ENCODE measurements at places on chromosomes 5 and 9.
A peak's percentile ranks its signal among the peaks of the same experiment; 100 is the strongest.

- no peak for DNase-seq
Measured at GRCh38 chr5:116722651-116723050, 148.0 kb upstream of the SEMA6A start.

DNA sequence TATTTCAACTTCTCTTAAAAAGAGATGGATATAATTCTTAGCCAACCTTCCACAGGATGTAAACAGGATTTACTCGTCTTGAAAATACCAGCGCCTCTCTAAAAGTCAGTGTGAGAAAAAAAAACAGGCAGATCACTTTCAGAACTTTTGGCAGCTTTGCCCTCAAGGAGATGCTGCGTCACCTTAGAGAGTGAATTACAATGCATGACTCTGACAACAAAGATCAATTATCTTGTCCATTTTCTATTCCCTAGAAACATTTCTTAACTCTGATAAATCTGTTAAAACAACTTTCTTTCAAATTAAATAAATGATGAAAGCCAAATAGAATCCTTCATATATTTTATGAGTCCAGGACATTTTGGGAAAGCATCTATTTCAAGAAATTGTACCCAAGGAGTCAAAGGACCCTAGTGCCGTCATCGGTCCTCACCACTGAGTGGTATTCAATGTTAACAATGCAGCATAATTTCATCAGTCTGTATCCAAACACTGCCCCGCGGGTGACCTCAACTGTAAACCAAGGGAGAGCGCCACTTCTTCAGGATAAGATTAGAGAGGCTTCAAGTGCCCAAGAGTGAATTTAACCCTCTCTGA, 536.0 kb downstream of the PDE4D start:
- no peak for DNase-seq

- DNase-seq: no peak
Measured at GRCh38 chr9:11257992-11258391, 645.2 kb upstream of the PTPRD start.

GRCh38 chr5:115309751-115310370, 13.4 kb upstream of the CCDC112 start:
- peak; percentile 32 for DNase-seq

DNA sequence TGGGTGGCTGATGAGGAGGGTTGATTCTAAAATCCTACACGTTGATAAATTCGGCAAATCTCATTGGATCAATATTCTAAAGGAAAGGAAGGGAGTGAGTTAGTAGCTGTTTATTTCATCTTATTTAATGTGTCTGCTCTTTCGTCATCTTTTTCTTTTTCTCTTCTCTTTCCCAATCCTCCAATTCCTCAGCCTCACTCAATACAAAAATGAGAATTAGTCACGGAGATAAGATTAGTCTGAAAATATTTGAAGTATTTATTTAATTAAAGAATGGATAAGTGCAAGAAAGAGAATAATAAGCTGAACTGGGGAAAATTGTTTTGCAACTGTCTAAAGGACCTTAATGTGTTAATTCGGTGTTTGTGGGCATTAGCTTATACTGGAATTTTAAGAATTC, 1095.1 kb downstream of the DTWD2 start:
- no peak for DNase-seq

GRCh38 chr5:55498457-55498856, 36.3 kb downstream of the PLPP1 start:
- DNase-seq: no peak

DNA sequence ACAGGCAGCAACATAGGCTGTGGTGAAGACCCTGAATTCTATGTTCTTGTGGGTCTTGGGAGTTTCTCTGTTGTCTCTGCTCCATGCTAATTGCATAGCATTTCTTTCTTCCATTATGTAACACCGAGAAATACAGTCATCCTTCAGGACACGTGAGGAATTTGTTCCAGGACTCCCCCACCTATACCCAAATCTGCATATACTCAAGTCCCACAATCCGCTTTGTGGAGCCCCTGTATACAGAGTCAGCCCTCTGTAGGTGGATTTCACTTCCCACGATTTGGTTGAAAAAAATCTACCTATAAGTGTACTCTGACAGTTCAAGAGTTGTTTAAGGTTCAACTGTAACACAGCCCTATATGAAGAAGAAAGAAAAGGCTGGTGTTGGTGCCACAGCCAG, 22.1 kb downstream of the ANKRD33B start:
- DNase-seq: no peak

DNA sequence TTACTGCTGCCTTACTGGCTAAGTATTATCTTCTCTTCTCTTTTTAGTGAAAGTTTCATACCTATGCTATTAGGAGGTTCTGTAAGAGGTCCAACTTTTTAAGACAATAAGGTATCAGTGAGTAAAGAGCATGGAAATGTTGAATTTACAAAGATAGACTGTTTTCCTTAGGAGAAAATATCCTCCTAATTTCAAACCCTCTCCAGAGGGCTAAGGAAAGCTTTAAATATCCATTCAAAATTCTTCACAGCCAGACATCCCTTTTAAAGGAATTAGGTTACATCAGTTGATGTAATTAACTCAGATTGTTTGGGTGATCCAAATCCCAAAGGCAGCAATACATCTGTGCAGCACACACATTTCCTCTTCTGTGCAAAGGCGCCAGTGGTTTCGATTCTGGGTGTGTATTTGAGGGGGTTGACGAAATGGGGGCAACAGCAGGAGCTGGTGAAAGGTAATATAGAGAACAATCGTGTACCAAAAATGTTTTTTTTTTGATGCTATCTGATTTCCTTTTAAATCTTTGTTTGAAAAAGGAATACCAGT, 273.8 kb upstream of the RPS23 start:
- DNase-seq: no peak

DNA sequence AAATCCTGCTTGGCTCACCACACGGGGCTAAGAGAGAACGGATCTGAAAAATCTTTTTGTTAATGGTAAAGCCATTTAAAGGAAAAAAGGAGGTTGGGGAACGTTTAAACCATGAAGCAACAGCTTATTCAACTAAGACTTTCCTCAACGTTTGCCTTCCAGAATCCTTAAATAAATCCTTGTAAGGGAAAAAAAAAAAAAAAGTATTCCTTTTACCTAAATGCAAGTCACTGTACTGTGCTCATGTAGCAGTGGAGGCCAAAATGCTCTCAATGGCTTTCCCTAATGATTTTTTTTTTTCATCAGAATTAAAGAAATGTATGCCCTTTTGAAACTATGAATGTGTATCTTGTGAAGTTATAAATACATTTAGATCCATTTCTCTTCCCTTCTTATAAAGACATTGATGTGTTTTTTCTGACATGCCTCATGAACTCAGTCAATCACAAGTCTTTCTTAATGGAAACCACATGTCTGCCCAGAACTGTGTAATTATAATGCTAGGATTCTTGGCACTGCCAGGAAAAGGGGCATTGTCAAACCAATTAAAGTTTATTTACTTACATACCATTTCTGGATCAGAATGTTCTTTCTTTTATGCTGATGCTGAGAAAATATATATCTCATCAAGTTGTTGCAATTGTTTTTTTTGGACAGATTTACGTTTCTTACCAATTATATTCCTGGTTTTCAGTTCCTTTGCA, 107.5 kb downstream of the EBF1 start:
- DNase-seq: no peak

DNA sequence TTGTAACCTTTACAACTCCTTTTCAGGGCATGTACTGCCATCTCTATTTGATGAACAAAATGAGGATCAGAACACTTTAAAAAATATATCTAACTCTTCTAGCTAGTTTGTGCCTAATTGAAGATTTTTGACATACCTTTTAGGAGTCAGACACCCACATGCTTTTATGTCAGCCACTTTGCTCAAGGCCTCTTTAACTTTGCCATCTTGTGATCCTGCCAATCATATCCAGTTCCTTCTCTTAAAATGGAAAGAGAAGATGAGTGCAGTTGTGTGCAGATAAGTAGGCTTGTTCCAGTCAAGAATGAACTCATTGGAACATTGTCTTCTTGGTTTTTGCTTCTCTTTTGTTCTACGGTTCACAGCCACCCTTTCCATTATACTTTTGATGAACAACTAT, 425.6 kb upstream of the TNC start:
- DNase-seq: no peak

DNA sequence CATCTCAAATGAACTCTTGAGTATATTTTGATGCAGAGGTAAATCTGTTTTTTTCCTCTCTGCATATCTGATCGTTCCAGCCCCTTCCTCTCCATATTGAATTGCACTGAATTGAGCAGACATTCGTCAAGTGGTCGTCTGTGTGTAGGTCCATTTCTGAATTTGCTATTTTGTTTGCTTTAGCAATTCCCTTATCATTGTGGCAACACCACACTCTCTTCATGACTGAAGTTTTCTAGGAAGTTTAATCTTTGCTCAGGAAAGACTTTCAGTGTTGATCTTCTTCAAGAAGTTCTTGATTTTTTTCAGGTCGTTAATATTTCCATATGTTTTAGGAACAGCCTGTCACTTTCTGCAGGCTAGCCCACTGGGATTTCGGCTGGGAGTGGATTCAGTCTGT, 132.0 kb downstream of the WNK2 start:
- no peak for DNase-seq

DNA sequence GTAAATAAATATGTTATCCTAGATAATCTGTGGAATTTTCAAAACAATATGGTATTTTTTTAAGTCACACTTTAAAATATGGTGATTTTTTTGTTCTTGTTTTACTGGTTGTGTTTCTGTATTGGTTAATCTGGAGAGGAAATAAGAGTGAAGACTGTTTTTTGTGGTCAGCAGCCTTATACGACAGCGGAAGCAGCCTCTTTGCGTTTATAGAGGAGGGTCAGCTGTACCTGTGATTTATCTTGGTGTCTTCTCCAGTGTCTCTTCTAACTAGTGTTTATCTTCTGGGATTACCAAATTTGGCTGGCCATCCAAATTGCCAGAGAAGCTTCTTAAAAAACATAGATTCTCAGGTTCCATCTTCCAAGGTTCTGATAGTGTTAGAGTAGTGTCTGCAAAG, 58.7 kb downstream of the ICE1 start:
- no peak for DNase-seq

DNA sequence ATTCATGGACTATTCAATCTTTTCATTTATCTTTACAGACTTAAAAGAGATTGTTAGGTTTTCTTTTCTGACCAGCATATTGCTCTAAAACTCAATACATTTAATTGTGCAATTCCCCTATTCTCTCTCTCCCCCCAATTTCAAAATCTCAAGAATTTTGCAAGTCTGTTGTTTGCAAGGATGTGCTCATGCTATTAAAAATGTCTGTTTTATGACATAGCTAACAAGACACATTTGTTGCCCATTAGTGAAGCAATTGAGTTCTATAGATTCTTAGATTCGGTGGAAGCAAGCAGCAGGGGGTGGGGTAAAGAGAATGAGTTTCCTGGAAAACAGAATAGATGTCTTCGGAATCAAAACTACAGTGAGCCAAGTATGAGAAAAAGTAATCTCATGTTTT, 8.5 kb upstream of the CSNK1A1 start:
- no peak for DNase-seq

DNA sequence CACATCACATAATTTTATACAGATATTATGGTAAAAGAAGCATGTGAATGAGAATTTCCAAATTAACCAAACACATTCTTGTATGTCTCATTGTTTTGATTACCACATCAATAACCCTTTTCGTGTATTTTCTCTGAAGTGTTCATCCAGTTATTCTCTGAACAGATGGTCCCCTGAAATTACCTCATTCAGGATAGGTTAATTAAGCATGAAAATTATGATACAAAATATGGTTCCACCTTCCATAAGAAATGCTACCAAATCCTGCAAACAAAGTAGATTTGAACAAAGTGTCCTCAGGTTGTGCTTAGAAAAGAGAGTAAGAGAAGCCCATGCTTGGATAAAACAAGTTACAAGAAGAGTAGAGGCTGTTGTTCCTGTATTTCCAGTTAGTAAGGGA, 83.1 kb upstream of the LMNB1 start:
- DNase-seq: no peak

GRCh38 chr5:40790947-40791593, 7.1 kb downstream of the PRKAA1 start:
- no peak for DNase-seq

DNA sequence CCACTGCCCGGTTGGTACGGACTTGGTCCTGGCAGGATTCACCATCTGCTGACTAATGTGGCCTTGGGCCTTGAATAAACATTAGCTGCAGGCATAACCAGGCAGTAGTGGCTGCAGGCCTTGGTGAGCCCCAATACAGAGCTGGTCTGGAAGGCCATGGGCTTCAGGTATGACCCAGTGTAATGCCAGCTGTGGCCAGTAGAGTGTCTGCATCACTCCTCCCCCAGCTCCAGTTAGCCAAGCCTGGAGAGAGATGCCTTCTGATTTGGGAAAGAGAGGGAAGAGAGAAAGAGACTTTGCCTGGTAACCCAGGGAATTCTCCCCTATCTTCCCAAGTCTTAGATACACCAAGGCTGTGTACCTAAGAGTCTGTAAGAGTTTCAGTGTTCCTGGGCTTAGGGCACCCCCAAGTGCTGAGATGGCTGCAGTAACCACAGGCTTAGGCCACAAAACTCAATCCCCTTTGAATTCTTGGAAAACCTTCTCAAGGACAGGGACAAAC, 5.6 kb upstream of the C5 start:
- DNase-seq: no peak

GRCh38 chr5:112794410-112794809, 56.7 kb downstream of the APC start:
- DNase-seq: no peak

- DNase-seq: peak; percentile 34
Measured at GRCh38 chr9:127397646-127398274, 791 bp downstream of the SLC2A8 start.

DNA sequence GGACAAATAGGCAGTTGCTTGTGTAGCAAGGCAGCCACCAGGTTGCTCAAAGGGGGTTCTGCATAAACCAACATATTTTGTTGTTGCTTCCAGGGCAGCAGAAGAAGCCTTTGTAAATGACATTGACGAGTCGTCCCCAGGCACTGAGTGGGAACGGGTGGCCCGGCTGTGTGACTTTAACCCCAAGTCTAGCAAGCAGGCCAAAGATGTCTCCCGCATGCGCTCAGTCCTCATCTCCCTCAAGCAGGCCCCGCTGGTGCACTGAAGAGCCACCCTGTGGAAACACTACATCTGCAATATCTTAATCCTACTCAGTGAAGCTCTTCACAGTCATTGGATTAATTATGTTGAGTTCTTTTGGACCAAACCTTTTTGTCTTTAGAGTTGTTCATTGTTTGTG, 20.8 kb downstream of the CLTA start:
- no peak for DNase-seq

DNA sequence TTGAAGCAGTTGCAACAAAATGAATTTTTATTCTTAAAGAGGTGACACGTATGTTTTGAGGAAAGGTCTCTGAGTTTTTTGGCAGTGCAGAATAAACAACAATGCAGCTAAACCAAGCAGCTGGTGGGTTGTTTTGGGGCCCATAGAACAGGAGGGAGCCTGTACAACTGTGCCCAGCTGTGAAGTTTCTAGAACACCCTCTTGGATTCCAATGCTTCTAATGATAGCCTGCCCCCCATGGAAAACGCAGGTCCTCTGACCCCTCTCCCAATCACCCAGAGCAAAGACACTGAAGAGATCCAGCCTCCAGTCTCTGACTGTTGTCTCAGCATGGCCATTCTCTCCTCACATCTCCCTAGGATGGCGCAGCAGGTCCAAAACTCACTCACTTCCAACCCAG, 150.9 kb downstream of the MARCHF11 start:
- DNase-seq: no peak

GRCh38 chr5:133461796-133462516, 150.4 kb downstream of the FSTL4 start:
- DNase-seq: no peak

Measured in naive B cell (primary cell).